ENCODE measurements at places on chromosomes 6 and 20.

- H3K27ac ChIP-seq = no peak overlapping the region
- no peaks in the 10 kb centered on the region for H3K36me3 ChIP-seq
- peaks cover 14% of the 10 kb centered on the region for H3K4me1 ChIP-seq
- no peak for DNase-seq
- no peaks in the 10 kb centered on the region for H3K27me3 ChIP-seq
Measured at GRCh38 chr6:16539086-16539931, 222.0 kb downstream of the ATXN1 start.

GRCh38 chr20:58372806-58373205 lies 16.2 kb upstream of the VAPB start:
- no peak overlapping the region for H3K27ac ChIP-seq
- H3K36me3 ChIP-seq = no peaks in the 10 kb centered on the region
- no peaks in the 10 kb centered on the region for H3K4me1 ChIP-seq
- no peak overlapping the region for H3K4me3 ChIP-seq

DNA sequence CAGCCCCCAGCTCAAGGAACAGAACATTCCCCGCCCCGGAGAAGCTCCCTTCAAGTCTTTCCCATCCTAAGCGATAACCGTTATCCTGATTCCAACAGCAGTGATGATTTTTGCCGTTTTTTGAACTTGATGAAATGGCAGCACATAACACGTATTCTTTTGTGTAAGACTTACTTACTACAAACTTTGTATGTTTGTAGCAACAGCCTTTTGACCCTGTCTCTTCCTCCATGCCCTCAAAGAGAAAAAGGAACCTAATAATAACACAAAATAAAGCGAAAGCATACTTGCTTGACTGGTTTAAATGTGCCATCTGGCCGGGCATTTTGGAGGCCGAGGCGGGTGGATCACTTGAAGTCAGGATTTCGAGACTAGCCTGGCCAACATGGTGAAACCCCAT lies 26.4 kb upstream of the SLC9A8 start:
- DNase-seq = no peak
- H3K27ac ChIP-seq = no peak overlapping the region
- no peaks in the 10 kb centered on the region for H3K36me3 ChIP-seq
- H3K4me3 ChIP-seq = no peak overlapping the region
- H3K27me3 ChIP-seq = no peaks in the 10 kb centered on the region

DNA sequence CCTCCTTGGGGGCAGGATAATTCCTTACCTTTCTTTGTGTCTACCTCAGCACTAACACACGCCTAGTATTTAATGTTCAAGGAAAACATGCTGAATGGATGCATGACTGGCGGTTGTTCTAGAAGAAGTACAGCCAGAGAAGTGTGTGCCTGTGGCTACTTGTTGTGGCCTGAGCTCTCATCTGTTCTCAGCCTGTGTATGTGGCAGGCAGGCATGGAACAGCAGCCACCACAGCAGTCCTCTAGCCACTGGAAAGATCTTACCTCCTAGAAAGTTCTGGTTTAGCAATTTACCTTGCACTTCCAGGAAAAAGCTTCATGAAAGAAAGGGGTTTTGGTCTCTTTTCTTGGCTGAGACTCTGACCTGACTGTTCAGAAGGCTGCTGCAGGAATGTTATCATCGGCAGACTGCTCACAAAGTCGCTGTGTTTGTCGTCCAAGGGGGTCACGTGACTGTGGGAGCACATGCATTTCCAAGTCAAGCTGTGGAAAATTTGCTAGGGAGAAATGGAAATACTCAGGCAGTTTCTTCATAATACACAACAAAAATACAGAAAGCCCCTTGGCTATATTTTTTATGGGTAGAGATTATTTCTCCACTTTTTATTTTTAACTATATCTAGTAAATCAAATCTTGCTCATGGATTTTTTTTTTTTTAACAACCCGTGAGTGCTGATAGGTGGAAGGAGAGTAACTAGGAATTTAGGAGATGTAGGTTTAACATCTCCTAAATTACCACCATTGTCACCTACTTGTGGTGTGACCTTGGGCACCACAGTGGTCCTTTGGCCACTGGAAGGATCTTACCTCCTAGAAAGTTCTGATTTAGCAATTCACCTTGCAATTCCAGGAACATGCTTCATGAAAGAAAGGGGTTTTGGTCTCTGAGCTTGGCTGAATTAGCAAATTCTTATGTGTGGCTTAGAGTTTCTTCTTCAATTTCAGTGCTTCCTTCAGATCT lies 110.8 kb upstream of the GPR6 start:
- H3K27ac ChIP-seq = peak overlapping the region; percentile 37
- peaks cover 9% of the 10 kb centered on the region for H3K4me1 ChIP-seq
- H3K4me3 ChIP-seq = no peak overlapping the region
- DNase-seq = no peak
- H3K36me3 ChIP-seq = no peaks in the 10 kb centered on the region
- H3K27me3 ChIP-seq = no peaks in the 10 kb centered on the region

GRCh38 chr6:50030350-50030749 lies 8.6 kb upstream of the DEFB110 start:
- no peak for DNase-seq
- H3K36me3 ChIP-seq = no peaks in the 10 kb centered on the region
- H3K4me1 ChIP-seq = no peaks in the 10 kb centered on the region
- no peak overlapping the region for H3K27ac ChIP-seq
- H3K4me3 ChIP-seq = no peak overlapping the region
